ENCODE measurements at places on chromosomes 6 and 20.

DNA sequence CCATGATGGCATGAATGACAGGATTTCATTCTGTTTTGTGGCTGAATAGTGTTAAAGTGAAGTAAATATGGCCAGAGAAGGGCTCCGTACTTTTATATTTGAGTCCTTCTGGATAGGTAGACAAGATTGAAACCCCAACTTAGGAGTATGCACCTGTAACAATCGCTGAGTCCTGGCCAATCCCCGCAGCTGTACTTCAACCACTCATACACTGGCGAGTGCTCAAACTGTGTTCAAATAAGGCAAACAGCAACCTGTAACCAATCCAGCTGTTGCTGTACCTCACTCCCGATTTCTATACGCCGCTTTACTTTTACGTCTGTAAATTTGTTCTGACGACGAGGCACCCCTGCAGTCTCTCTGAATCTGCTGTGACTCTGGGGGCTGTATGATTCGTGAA is 6.7 kb downstream of the TTLL2 start:
- DNase-seq: no peak

- DNase-seq: no peak
Observed at GRCh38 chr6:8047541-8048292, 16.5 kb downstream of the BLOC1S5 start.

- no peak for DNase-seq
Observed at GRCh38 chr6:8507286-8507685, 71.9 kb upstream of the SLC35B3 start.

- DNase-seq: no peak
Observed at GRCh38 chr6:163655217-163656121, 241.0 kb downstream of the QKI start.

DNA sequence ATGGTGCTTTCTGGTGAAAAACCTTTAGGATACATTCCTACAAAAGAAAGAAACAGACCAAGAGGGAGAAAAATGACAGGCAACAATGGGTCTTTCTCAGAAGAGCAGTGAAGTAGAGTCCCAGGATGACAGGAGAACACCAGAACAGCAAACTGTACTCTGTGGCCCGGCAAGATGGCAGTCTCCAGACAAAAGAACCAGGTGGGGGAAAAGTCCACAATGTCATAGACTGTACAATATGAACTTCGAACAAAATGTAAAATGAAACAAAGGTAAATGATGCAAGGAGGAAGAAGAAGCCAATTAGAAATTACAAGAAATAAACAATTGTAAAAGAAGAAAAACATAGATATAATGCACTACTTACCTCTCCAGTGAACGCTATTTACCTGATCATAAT is 23.2 kb upstream of the HSF2 start:
- no peak for DNase-seq

DNA sequence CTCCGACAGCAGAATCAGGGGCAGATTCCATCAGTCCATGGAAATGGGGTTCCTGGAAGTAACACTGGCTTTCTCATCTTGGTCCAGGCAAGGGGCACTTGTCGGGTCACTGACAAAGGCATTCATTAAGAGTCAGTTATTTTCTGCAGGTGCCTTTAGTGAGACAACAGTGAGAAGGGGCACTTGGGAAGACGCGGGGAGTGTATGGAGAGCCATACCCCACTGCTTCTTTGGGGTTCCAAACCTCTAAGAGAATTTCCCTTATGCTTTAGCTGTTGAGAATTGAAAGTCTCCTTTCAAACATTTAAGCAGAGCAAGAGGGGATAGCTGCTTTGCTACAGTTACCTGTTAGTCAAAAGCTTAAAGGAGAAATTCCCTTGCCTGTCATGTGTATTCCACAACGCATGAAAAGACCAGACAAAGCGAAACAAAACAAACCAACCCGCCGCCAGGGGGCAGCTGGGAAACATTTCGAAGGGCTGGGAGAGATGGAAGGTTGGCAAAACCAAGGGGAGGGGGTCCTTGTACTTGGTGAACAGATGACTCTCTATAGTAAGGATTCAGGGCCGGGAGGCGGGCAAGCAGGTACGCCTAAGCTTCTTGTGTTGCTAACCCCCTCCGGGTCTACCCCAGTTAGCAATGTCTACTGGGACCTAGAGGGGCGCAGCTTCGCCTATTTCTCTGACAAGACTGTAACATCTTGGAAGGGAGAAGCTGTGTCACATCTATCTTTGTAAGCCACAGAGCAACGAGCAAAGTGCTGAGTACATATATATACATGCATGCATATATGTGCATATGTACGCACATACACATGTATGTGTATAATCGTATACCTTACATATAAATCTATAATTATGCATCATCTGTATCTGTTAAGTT is 474.9 kb upstream of the AGPAT4 start:
- no peak for DNase-seq

GRCh38 chr6:168655462-168656152 is 214.6 kb downstream of the SMOC2 start:
- no peak for DNase-seq

Data from natural killer cell (primary cell).